ENCODE measurements at places on chromosomes 7 and 10. TPM values are rescaled to one million over a fixed set of nuclear protein-coding genes. Genes with fewer than 3 reads are reported as not detected.

GRCh38 chr10:32943395-32943794, 14.6 kb downstream of the ITGB1 start:
- no peak for DNase-seq

GRCh38 chr7:44149571-44150465, 8.7 kb upstream of the MYL7 start:
- peak; percentile 89 for DNase-seq

GRCh38 chr10:95214369-95214768, 20.3 kb downstream of the ACSM6 start:
- DNase-seq: no peak

DNA sequence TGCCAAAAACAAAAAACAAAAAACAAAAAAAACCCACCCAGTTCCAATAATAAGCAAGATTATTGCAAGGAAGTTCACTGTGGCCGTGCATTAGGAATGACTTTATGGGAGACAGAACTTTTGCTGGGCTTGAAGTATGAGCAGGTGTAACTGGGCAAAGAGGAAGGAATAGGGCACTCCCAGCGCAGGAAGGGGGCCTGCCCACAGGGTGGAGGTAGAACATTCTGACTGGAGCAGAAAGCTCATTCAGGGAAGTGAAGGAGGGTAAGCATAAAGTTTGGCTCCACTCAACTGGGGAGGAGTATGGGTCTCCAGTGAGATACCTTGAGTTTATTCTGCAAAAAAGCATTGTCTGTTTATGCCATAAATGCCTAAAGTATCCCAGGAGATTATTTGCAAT, 42.1 kb upstream of the WIPF3 start:
- peak; percentile 9 for DNase-seq

- DNase-seq: no peak
Observed at GRCh38 chr10:107692072-107692471, 527.6 kb upstream of the SORCS1 start.

BMI1 gene
- total RNA-seq: 73.1 TPM

PNLIPRP2 gene
- not detected for total RNA-seq

BEND7 gene
- total RNA-seq: 9.0 TPM

IRF5 gene
- under 0.01 TPM for total RNA-seq

VENTX gene
- not detected for total RNA-seq

CXCL12 gene
- 358 TPM for total RNA-seq

NUTM2A gene
- total RNA-seq: 0.72 TPM

SMKR1 gene
- total RNA-seq: 0.72 TPM

GHRHR gene
- not detected for total RNA-seq

Measured in osteoblast (primary cell).